ENCODE measurements at places on chromosomes 2 and 18.

GRCh38 chr2:241214209-241214608, 25.7 kb downstream of the ANO7 start:
- no peak for DNase-seq

DNA sequence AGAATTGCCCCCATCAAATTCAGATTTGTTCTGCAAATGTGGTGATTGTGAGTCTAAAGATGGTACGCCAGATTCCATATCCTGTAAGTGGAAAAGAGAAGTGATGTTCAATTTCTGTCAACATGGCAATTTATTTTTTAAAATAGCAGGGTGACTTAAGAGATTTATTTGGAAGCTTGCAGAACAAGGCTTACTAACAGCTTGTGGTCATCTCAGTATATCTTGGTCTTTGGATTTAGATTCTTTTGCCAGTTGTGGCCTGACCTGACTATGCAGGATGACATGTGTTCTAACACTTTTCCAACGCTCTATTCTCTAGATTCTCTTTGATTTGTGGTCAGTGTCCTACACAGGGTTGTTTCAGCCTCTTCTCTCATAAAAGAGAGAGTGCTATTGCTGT, 74.4 kb downstream of the MAP3K20 start:
- no peak for DNase-seq

GRCh38 chr2:71299507-71299906, 32.1 kb upstream of the ZNF638 start:
- DNase-seq = peak; percentile 46

DNA sequence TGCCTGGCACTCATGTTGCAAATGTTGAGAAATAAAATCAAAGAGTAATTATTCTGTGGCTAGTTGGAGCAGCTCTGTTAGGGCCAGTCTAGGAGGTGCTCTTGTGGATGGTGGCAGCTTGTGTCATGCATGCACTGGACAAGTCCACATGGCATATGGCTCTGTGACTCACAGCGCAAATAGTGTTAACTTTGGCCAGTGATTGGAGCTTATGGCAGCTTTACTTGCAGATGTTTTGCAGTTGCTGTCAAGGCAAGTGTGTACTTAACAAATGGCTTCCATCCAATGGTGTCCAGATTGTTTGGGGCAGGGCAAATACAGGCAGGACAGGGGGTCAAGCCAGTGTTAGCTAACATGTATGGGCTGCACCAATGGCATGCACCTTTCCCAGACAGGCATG, 26.1 kb upstream of the TMX3 start:
- no peak for DNase-seq

- no peak for DNase-seq
Observed at GRCh38 chr18:9403795-9404564, 69.4 kb downstream of the TWSG1 start.

DNA sequence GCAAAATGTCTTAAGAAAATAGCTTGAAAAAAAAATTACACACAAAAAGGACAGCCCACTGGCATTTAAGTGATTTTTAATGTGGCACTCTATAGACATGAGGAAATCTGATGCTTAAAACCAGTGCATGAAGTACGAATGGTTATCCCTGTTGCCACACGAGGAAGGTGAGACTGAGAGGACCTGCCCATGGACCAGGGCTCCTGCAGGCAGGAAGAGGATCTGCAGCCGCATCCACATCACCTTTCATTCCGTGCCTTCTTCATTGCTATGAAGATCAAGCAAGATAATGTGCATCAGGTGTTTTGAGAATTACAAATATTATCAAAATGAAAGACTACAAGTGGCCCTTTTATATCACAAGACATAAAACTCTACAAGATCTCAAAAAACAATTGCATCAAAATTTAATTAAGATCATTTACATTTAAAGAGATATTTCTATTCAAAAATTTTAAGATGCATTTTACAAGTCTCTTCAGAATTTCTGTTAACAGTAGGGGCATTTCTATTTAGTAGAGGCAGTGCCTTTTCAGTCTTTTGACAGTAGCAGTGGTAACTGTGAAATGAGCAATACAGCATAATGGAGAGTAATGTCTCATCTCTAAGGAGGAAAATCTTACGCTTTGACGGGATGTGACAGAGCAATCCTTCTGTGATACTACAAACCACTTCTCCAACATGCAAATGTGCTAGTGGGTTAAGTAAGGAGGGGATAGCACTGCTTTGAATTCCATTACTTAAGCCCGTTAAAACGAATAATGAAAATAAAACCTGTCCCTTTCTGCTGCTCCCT, 83.4 kb downstream of the SLC5A7 start:
- DNase-seq = no peak

GRCh38 chr2:5285872-5286769, 406.1 kb upstream of the SOX11 start:
- DNase-seq = no peak

- DNase-seq = no peak
Observed at GRCh38 chr18:37299471-37300304, 265.9 kb downstream of the CELF4 start.

- no peak for DNase-seq
Observed at GRCh38 chr2:38406597-38407110, 29.6 kb upstream of the ATL2 start.

GRCh38 chr18:46485675-46486194, 171.3 kb downstream of the LOXHD1 start:
- no peak for DNase-seq

- no peak for DNase-seq
Observed at GRCh38 chr2:98332989-98333388, 13.3 kb upstream of the CNGA3 start.

GRCh38 chr2:159202568-159203071, 83.9 kb downstream of the WDSUB1 start:
- no peak for DNase-seq

- DNase-seq = no peak
Observed at GRCh38 chr2:45950606-45951005, 299.1 kb downstream of the PRKCE start.

GRCh38 chr2:189233527-189233926, 54.0 kb upstream of the COL5A2 start:
- no peak for DNase-seq

DNA sequence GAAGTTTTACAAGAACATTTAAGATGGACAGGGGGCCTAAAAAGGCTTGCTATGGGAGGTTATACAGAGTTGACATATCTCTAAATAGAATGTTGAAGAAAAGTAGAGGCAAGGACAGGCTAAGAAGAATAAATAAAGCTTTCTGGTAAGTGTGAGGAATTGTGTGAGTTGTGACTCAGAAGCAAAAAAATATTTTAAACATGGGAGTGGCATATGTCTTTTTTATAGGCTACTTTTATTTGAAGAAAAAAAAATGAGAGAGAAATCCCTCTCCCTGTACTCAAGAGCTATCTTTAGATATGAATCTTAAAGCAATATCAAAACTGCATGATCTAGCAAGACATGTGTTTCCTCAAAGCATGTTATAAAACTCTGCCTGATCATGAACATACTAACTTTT, 41.1 kb downstream of the RAB3GAP1 start:
- no peak for DNase-seq

DNA sequence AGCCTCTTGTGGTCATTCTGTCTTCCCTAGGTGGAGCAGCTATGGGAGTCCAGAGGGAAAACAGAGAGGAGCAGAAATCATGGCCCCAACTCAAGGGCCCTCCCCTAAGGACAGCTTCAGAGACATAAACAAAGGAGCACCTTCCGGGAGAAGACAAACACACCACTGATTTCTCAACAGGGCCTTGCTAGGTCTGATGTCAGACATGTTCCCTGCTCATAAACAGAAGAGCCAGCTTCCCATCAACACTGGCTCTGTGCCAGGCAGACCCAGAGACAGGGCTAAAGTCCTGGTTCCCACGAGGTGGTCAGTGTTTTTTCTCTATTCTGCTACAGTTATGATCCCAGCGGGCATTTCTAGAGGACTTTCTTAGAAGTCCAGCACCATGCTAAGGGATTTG, 19.3 kb downstream of the CXCR2 start:
- no peak for DNase-seq

DNA sequence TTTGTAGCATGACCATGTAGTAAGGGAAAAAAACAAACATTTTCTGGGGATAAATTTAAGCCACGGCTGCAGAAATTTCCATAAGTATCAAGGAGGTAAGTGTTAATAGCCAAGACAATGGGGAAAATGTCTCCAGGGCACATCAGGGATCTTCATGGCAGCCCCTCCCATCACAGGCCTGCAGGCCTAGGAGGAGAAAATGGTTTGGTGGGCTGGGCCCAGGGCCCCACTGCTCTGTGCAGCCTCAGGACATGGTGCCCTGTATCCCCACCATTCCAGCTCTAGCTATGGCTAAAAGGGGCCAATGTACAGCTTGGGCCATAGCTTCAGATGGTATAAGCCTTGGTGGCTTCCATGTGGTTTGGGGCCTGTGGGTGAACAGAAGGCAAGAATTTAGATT, 271.8 kb downstream of the PID1 start:
- no peak for DNase-seq

- DNase-seq = no peak
Observed at GRCh38 chr2:223537651-223538601, 64.2 kb downstream of the SCG2 start.

DNA sequence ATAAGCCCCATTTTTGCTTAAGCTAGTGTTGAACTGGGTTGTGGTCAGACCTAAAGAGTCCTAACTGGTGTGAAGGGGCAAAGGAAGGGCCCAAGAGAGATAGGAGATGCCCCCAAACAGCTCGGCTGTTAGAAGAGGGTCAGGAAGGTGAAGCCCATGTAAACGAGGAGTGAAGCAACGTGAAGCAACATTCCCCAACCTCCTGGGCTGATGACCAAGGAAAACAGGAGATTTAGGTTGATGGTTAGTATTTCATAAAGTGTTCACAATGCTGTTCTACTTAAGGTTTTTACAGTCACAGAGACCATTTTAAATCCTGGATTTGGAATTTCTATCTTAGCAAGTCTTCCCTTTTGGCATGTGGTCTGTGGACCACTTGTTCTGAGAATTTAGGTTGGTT, 144.0 kb upstream of the SERPINE2 start:
- no peak for DNase-seq

GRCh38 chr2:195531754-195532153, 125.3 kb upstream of the SLC39A10 start:
- no peak for DNase-seq

All from GM13976 (cell line).